CD14-positive monocyte (primary cell): ENCODE measurements at places on chromosomes 13 and 19. TPM values are rescaled to one million over a fixed set of nuclear protein-coding genes. Genes with fewer than 3 reads are reported as not detected.

DNA sequence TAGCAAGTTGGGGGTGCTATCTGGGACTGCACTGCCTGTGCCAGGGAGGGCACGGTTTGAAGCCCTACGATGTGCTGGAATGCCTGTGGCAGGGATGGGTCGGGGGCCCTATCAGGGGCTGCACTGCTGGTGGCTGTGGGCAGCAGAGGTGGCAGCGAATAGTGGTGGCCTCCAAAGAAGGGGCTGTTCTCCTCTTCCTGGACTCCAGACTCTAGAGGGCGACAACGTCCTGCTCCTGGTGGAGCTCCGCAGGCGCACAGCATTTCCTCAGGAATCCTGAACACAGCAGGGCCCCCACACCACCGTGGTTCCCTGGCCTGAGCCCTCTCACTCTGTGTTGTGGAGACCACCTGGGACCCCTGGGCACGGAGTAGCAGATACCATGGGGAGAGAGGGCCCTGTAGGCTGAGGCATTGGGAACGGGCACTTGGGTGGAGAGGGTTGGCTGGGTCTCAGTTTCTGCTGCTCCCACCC, 145.6 kb downstream of the TNFRSF19 start:
- no peaks in the 10 kb centered on the region for H3K36me3 ChIP-seq
- H3K27ac ChIP-seq = no peak overlapping the region
- H3K4me1 ChIP-seq = no peaks in the 10 kb centered on the region
- no peak for DNase-seq
- H3K4me3 ChIP-seq = no peak overlapping the region

Gene IZUMO2
- not detected for polyA plus RNA-seq

DNA sequence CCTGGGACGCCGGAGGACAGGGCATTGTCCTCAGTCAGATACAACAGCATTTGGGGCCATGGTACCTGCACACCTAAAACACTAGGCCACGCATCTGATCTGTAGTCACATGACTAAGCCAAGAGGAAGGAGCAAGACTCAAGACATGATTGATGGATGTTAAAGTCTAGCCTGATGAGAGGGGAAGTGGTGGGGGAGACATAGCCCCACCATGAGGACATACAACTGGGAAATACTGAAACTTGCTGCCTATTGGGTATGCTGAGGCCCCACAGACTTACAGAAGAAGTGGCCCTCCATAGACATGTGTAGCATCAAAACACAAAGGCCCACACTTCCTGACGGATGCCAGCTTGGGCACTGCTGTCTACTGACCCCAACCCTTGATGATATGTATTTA, 1.4 kb upstream of the ICAM4 start:
- no peak for DNase-seq
- no peak overlapping the region for H3K4me3 ChIP-seq
- no peak overlapping the region for H3K27ac ChIP-seq
- H3K27me3 ChIP-seq = peaks cover 9% of the 10 kb centered on the region
- H3K4me1 ChIP-seq = peaks cover 52% of the 10 kb centered on the region

Gene MYH14
- not detected for polyA plus RNA-seq

DNA sequence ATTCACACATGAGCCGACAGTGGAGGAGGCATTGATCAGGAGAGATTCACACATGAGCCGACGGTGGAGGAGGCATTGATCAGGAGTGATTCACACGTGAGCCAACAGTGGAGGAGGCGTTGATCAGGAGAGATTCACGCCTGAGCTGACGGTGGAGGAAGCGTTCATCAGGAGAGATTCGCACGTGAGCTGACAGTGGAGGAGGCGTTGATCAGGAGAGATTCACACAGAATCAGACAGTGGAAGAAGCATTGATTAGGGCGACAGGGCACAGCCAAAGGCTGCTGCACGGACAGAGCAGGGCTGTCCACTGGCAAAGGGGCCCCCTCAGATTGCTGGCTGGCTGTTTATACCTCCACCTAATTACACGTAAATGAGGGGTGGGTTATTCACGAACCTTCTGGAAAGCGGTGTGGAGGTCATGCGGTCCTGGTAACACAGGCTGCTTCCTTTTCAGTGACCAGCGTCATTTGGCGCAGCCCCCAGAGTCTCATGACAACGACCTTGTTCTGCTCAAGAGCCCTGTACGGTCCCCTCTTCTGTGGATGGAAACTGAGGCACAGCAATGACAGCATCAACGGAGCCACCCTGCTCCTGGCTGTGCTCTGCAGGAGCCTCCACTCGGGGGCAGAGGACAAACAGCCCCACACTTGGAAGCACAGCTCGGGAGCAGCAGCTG, 50.6 kb upstream of the GAS6 start:
- no peaks in the 10 kb centered on the region for H3K4me1 ChIP-seq
- H3K4me3 ChIP-seq = no peak overlapping the region
- no peak for DNase-seq
- no peaks in the 10 kb centered on the region for H3K27me3 ChIP-seq
- H3K36me3 ChIP-seq = no peaks in the 10 kb centered on the region

- no peak for DNase-seq
- no peak overlapping the region for H3K4me3 ChIP-seq
- H3K36me3 ChIP-seq = no peaks in the 10 kb centered on the region
These were observed 57.3 kb downstream of the IRS2 start for GRCh38 chr13:109728791-109729731.

GRCh38 chr13:31945202-31945961, 86.2 kb upstream of the FRY start:
- DNase-seq = peak; percentile 94
- H3K27ac ChIP-seq = peak overlapping the region; percentile 68
- peaks cover 6% of the 10 kb centered on the region for H3K36me3 ChIP-seq
- peaks cover 39% of the 10 kb centered on the region for H3K4me1 ChIP-seq

GRCh38 chr13:93758575-93758974, 532.0 kb downstream of the GPC6 start:
- H3K27me3 ChIP-seq = no peaks in the 10 kb centered on the region
- no peak overlapping the region for H3K27ac ChIP-seq
- H3K36me3 ChIP-seq = no peaks in the 10 kb centered on the region
- no peak overlapping the region for H3K4me3 ChIP-seq
- H3K4me1 ChIP-seq = no peaks in the 10 kb centered on the region

Gene AP3D1
- 9.6 TPM for polyA plus RNA-seq

- H3K36me3 ChIP-seq = peaks cover 37% of the 10 kb centered on the region
- H3K27ac ChIP-seq = no peak overlapping the region
- H3K4me3 ChIP-seq = peak overlapping the region; percentile 56
- peaks cover 14% of the 10 kb centered on the region for H3K27me3 ChIP-seq
These were observed 473 bp upstream of the SCN1B start for GRCh38 chr19:35029737-35030256.
